RKO (cell line): ENCODE measurements at places on chromosomes 2 and 18.

- no peak for DNase-seq
These were observed 281.7 kb downstream of the HRH4 start for GRCh38 chr18:24741965-24742724.

DNA sequence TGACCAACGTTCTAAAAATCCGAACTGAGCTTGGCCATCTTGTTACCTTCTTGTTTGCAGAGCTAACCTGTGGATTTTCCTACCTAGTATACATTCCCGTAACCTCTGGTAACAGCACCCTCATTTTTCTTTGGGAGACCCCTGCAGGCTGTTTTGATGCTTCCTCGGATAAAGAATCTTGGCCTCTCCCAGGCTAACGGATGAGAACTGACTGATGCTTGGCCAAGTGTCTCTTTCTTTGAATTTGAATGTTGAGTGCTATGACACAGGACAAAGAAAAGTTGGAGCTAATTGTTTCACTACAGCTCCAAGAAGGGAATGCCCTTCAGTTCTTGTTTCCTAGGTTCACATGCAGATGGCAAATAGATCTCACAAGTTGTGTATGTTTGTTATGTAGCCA is 19.3 kb upstream of the CAVIN2 start:
- DNase-seq, result no peak

- no peak for DNase-seq
These were observed 212.1 kb upstream of the POU3F3 start for GRCh38 chr2:104641786-104642185.

DNA sequence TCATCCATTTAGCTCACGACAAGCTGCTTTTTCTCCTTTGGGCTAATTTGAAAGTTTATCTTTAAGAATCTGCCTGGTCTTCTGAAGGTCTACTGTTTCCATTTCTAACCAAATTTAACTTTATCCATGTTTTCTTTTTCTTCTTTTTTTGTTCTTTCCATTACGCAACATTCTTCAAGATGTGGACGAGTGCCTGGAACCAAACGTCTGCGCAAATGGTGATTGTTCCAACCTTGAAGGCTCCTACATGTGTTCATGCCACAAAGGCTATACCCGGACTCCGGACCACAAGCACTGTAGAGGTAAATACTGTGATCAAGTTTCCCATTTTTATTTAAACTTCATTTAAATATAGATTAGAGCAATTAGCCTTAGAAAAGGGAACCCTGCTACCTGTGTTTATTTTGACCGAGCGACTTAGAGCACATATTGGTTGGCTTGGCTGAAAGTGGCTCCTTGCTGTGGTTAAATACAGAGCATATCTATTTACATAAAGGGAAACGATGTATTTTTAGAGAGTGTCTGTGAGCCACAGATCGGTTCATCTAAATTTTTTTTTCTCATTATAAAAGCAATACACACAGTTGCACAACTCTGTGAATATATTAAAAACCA is 183.4 kb upstream of the RASGRP3 start:
- DNase-seq, result no peak

GRCh38 chr2:207014424-207014823 is 75.1 kb downstream of the CPO start:
- DNase-seq, result no peak

DNA sequence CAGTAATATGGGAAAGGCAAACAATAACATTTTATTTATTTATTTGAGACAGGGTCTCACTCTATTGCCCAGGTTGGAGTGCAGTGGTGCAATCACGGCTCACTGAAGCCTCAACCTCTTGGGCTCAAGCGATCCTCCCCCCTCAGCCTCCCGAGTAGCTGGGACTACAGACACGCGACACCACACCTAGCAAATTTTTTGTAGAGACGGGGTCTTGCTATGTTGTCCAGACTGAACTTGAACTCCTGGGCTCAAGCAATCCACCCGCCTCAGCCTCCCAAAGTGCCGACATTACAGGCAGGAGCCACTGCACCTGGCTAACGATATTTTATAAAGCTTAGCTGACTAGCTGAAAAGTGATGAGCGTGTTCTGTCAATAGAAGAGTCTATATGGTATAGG is 17.5 kb upstream of the PLEKHH2 start:
- DNase-seq, result no peak

DNA sequence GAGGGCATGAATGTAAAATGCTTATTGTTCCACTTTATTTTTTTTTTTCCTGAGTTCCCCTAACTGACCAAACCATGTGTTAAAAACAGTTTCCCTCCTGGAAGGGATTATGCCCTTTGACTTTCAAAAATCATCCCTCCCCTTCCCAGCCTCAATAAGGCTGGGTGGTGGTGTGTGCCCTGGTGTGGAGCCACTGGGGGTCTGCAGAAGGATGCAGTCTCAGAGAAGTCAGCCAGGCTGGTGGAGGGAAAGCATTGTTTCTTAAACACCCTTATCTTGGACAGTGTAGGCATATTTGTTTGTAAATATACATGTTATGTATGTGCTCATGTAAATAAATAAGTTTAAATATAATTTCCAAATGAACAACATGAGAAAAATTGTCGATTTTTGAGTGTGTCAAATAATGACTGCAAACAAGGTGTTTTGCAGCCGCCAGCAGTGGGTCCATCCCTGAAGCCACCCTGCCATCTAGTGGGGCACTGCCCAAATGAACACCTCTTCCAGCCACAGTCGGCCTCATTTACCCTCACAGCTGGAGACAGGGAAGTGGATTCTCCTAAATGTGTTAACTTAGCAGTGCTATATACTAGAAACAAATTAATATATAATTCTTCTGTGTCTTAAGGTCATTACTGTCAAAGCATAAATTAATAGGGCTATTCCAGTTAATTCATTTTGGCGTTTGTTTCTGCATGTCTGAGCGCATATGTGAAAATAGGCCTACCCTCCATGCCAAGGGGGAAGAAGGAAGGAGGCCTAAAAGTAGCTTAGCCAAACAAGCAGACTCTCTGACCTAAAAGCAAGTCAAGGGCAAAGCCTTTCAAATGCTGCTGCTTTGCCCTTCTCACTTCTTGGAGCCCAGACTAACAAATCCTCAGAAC is 209.6 kb upstream of the PIK3C3 start:
- peak; percentile 60 for DNase-seq

GRCh38 chr2:199705538-199705937 is 145.5 kb downstream of the FTCDNL1 start:
- no peak for DNase-seq

DNA sequence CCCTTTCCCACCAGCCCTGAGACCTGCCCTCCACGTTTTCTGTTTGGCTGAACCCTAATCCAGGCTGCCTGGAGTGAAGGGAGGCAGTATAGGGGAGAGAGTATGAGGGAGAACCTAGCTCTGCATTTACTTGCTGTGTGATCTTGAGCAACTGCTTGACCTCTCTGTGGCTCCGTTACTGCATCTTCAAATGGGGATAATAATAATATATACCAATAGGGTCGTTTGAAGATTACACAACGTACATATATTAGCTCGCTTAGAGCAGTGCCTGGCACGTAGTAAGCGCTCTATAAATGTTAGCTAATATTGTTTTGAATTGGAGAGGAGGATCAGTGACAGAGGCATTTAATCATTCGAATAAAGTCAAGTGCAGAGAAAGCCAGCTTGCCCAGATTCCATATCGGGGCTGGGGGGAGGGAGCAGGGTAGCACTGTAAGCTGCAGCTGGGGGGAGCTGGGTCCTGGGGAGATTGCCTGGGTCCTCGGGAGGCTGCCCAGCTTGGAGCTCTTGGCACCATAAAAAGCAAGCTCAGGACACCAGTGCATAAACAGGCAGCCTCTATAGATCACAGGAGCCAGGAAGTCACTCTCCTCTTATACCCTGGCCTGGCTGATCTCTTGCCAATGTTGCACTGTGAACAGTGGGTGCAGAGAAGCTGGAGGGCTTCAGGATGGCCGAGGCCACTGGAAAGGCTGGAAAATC is 19.1 kb downstream of the KCNK3 start:
- DNase-seq, result no peak

- DNase-seq, result no peak
These were observed 1241.1 kb upstream of the LRRTM1 start for GRCh38 chr2:81545626-81546025.

GRCh38 chr18:3675446-3675845 is 225.5 kb downstream of the TGIF1 start:
- DNase-seq, result no peak

- no peak for DNase-seq
These were observed 36.0 kb upstream of the ASAP2 start for GRCh38 chr2:9170458-9171130.

- DNase-seq, result no peak
These were observed 3.8 kb upstream of the MYO1B start for GRCh38 chr2:191241418-191241817.

- peak; percentile 41 for DNase-seq
These were observed 11.5 kb downstream of the TEX44 start for GRCh38 chr2:231604101-231604684.

- DNase-seq, result no peak
These were observed 2012.5 kb upstream of the LRRTM1 start for GRCh38 chr2:82317012-82317411.

- no peak for DNase-seq
These were observed 123.0 kb downstream of the MTX2 start for GRCh38 chr2:176392249-176392648.

DNA sequence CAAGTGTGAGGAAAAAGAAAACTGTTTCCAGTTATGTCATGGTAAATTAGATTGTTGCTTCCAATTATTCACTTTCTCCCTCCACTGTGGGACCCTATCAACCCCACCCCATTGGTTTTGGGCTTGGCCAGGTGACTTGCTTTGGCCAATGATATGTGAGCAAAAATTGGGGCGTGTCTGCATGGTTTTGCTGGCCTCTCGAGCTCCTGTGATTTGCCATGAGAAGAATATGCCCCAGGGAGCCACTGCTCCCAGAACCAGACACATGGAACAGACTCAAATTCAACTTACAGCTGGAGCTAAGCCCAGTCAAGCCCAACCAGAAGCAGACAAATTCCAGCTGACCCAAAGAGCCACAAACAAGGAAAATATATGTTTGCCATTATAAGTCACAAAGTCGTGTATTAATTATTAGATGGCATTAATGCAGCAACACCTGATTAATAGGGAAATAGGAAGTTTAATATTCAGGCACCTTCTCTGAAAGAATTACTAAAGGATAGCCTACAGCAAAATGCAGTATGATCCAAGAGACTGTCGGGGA is 248.9 kb downstream of the ANAPC1 start:
- DNase-seq, result no peak

GRCh38 chr2:202425036-202425435 is 48.9 kb downstream of the BMPR2 start:
- DNase-seq, result no peak

- no peak for DNase-seq
These were observed 228.3 kb downstream of the LDLRAD4 start for GRCh38 chr18:13446610-13447461.

DNA sequence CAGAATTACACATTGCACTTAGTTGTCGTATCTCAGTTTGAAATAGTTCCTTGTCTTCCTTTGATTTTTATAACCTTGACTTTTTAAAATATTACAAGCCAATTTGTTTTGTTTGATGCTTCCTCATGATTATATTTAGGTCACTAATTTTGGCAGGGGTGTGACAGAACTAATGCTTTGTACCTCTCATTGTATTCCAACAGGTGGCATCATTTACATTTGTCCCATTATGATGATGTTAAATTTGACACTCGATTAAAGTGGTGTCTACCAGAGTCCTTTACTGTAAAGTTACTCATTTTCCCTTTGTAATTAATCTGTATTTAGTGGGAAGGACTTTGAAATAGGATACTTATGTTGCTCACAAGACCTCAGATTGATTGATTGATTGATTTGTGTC is 21.5 kb upstream of the MFSD2B start:
- DNase-seq, result peak; percentile 55

GRCh38 chr18:23380001-23380550 is 73.0 kb upstream of the RIOK3 start:
- no peak for DNase-seq

GRCh38 chr2:178386986-178387597 is 63.9 kb downstream of the PRKRA start:
- no peak for DNase-seq

GRCh38 chr18:68735483-68736343 is 20.8 kb upstream of the TMX3 start:
- DNase-seq, result peak; percentile 66

GRCh38 chr2:183995632-183996031 is 602.7 kb upstream of the ZNF804A start:
- peak; percentile 12 for DNase-seq

DNA sequence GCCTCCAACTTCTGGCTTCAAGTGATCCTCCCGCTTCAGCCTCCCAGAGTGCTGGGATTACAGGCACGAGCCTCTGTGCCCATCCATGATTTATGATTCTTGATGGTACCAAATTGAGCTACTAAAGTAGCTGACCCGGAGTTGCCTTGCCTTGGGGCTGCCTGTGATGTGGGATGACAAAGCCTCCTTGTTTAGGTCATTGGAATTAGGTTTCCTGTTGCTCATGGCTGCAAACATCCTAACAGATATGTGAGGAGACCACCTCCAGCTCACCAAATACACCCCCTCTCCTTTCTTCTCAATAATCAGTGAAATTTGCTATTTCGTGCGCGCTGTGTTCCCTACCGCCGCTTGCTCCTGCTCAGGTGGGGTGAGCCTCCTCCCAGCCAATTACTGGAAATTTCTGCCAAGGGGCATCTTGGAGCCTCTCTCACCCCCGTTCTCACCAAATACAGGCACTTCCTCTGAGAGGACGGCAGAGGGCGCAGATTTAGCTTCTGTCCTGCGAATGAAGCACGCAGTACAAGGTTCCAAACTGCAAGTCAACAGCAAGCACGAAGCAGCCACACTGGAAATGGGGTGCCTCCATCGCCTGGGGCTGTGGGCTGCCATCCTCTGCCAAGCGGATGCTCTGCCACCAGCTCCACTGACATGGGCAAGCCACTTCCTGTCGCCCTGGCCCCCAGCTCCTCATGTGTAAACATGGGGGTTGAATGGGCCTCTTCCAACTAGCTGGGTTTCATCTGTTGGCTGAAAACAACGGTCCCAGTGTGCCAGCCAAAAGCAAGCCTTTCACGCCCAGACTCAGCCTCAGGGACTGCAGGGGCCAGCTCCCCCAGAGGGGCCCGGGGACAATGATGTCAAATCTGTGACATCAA is 71.7 kb downstream of the NCAPH start:
- peak; percentile 83 for DNase-seq

DNA sequence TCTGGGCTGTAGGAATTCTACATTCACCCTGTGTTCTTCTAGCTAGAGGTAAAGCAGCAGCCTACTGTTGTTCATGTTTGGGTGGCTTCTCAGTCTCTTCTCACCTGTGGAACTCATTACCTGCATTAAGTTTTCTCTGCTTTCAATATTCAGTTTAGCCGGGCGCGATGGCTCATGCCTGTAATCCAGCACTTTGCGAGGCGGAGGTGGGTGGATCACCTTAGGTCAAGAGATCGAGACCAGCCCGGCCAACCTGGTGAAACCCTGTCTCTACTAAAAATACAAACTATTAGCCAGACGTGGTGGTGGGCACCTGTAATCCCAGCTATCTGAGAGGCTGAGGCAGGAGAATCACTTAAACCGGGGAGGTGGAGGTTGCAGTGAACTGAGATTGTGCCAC is 139.8 kb upstream of the UBE2E3 start:
- DNase-seq, result no peak
